ENCODE measurements at places on chromosomes 5 and 9. TPM values are rescaled to one million over a fixed set of nuclear protein-coding genes. Genes with fewer than 3 reads are reported as not detected.
A peak's percentile ranks its signal among the peaks of the same experiment; 100 is the strongest.

GRCh38 chr5:172144291-172144815, 43.7 kb downstream of the STK10 start:
- no peak overlapping the region for H3K4me3 ChIP-seq
- no peaks in the 10 kb centered on the region for H3K36me3 ChIP-seq
- no peaks in the 10 kb centered on the region for H3K27me3 ChIP-seq
- no peaks in the 10 kb centered on the region for H3K4me1 ChIP-seq

- peak overlapping the region; percentile 91 for H3K27ac ChIP-seq
- DNase-seq, result peak; percentile 42
- no peaks in the 10 kb centered on the region for H3K27me3 ChIP-seq
- peaks cover 45% of the 10 kb centered on the region for H3K4me1 ChIP-seq
- no peaks in the 10 kb centered on the region for H3K36me3 ChIP-seq
- peak overlapping the region; percentile 46 for H3K4me3 ChIP-seq
Measured at GRCh38 chr5:124742983-124743601, 3.3 kb downstream of the ZNF608 start.

GRCh38 chr5:1544294-1544961, 20.7 kb upstream of the LPCAT1 start:
- peaks cover 12% of the 10 kb centered on the region for H3K4me1 ChIP-seq
- H3K36me3 ChIP-seq, result no peaks in the 10 kb centered on the region
- no peak overlapping the region for H3K4me3 ChIP-seq
- H3K27me3 ChIP-seq, result no peaks in the 10 kb centered on the region
- H3K27ac ChIP-seq, result no peak overlapping the region

- no peaks in the 10 kb centered on the region for H3K27me3 ChIP-seq
- H3K36me3 ChIP-seq, result no peaks in the 10 kb centered on the region
- DNase-seq, result no peak
- no peaks in the 10 kb centered on the region for H3K4me1 ChIP-seq
- H3K4me3 ChIP-seq, result no peak overlapping the region
Measured at GRCh38 chr5:162444129-162444762, 376.7 kb downstream of the GABRG2 start.

DNA sequence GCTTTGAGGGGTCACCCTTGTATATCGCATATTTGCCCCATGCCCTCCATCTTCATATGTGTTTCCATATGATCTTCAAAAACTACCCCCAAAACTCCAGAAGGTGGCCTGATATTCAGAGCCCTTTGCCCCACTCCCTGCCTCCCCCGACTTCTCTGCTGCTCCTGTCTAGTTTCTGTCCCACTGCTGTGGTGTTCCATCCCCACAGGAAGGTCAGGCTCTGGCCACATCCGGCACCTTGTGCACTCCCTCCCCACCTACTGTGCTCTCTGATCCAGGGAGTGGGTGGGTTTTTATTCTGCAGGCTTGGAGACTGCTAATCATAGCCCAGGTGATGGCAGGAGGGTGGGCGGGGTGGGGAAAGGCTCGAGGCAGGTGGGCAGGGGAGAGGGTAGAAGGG, 52.4 kb downstream of the TMOD1 start:
- peak overlapping the region; percentile 19 for H3K27ac ChIP-seq
- peaks cover 39% of the 10 kb centered on the region for H3K4me1 ChIP-seq
- no peaks in the 10 kb centered on the region for H3K27me3 ChIP-seq

GRCh38 chr5:9335269-9335668, 210.6 kb downstream of the SEMA5A start:
- H3K4me3 ChIP-seq, result no peak overlapping the region
- no peaks in the 10 kb centered on the region for H3K36me3 ChIP-seq
- no peak for DNase-seq
- no peaks in the 10 kb centered on the region for H3K4me1 ChIP-seq
- no peaks in the 10 kb centered on the region for H3K27me3 ChIP-seq

RETREG1 gene
- total RNA-seq, result 19.1 TPM

DNA sequence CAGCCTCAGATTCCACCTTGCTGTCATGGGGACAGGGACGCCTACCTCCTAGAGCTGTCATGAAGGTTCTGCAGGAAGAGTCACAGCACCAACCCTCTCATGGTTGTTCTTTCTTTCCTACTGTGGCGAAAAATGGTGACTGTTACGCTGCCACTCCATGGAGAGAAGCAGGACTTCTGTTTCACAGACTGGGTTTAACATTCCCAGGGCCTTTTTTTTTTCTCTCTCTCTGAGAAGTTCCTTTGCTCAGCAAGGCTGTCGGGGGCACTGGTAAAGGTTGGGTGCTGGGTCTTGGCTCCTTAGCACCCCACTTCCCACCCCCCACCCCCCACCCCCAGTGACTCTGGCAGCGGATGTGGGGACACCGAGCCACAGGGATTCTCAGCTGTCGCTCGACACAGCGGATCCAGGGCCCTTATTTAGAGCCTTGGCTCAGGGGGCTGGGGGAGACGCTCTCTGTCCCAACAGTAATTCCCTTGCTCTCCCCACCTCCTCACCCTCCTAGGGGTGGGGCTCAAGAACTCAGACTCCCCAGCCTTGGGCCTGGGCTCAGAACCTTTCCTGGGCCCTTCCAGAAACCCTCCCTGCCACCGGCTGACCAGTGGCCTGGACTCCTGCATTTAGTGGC, 34.4 kb downstream of the DUSP1 start:
- H3K27ac ChIP-seq, result no peak overlapping the region
- H3K36me3 ChIP-seq, result no peaks in the 10 kb centered on the region
- H3K4me1 ChIP-seq, result peaks cover 4% of the 10 kb centered on the region
- H3K27me3 ChIP-seq, result no peaks in the 10 kb centered on the region
- no peak overlapping the region for H3K4me3 ChIP-seq
- DNase-seq, result no peak

ADAMTSL2 gene
- 9.3 TPM for total RNA-seq

SPATA31E1 gene
- not detected for total RNA-seq

GRCh38 chr5:10021248-10021647, 228.4 kb downstream of the ATPSCKMT start:
- no peaks in the 10 kb centered on the region for H3K27me3 ChIP-seq
- H3K4me3 ChIP-seq, result no peak overlapping the region
- no peak for DNase-seq
- H3K27ac ChIP-seq, result no peak overlapping the region
- no peaks in the 10 kb centered on the region for H3K36me3 ChIP-seq

SH3TC2 gene
- 1.9 TPM for total RNA-seq

GRCh38 chr5:122429545-122430318, 117.7 kb downstream of the SNCAIP start:
- DNase-seq, result no peak
- H3K36me3 ChIP-seq, result no peaks in the 10 kb centered on the region
- H3K27me3 ChIP-seq, result no peaks in the 10 kb centered on the region
- H3K4me1 ChIP-seq, result peaks cover 5% of the 10 kb centered on the region

DNA sequence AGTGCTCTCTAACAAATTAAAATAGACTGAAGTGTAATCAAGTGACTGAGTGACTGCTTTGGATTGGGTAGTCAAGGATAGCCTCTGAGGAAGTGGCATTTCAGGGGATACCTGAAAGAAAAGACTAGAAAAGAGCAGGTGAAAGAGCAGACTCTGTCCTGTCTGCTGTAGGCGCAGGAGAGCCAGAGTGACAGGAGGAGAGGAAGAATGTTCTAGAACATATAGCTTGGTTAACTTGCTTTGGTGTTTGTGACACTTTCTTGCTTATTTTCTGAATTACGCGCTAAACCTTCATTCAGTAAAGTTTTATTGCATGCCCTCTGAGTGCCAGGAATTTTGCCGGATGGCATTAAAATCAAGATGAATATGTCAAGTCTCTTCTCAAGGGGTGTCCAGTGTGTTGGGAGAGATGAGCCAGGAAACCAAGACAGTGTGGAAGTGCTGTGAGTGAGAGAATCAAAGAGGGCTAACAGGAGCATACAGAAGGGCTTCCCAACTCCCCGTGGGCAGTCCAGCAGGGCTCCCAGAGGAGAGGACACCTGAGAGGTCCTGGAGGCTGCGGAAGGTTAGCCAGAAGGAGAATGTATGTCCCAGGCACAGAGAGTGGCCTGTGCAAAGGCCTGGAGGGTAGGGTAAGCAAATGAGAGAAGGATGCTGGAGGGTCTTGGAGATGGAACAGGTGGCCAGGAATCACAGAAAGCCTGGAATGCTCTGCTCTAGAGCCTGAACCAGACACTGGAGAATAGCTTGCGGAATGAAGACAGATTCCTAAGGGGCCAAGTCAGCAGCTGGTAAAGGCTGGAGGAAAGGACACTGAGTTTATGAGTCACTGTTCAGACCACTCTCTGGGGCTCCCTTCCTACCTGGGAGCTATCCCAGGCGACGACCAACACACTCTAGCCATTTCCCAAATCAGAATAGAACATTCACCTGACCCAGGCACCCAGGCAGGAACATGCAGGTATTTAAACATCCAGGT, 59.3 kb downstream of the SLC22A5 start:
- H3K27ac ChIP-seq, result no peak overlapping the region
- H3K4me3 ChIP-seq, result no peak overlapping the region
- no peaks in the 10 kb centered on the region for H3K36me3 ChIP-seq
- no peak for DNase-seq

NSD1 gene
- 66.0 TPM for total RNA-seq

- no peaks in the 10 kb centered on the region for H3K36me3 ChIP-seq
- DNase-seq, result no peak
- H3K27me3 ChIP-seq, result no peaks in the 10 kb centered on the region
- no peak overlapping the region for H3K4me3 ChIP-seq
Measured at GRCh38 chr9:106875529-106875928, 12.6 kb downstream of the ZNF462 start.

DNA sequence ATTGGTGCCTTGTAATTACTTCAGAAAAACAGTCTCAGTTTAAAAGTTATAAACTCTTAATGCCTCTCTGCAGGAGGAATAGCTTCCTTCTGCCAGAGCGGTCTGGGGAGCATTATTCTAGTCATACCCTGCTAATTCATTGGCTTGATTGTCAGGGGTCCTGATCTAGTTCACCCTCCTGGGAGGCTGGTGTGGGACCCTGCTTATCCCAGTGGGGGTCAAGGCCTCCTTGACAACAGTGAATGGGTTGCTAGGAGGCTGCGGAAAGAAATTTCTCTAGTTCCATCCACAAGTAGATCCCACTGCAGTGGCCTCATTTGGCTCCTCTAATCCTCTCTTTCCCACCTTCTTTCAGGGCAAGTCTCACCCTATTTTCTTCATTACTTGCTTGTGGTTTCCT, 105.7 kb downstream of the TMC1 start:
- H3K27ac ChIP-seq, result no peak overlapping the region
- peaks cover 2% of the 10 kb centered on the region for H3K4me1 ChIP-seq
- DNase-seq, result no peak
- no peaks in the 10 kb centered on the region for H3K36me3 ChIP-seq
- H3K27me3 ChIP-seq, result no peaks in the 10 kb centered on the region

- DNase-seq, result no peak
- H3K27me3 ChIP-seq, result no peaks in the 10 kb centered on the region
- no peak overlapping the region for H3K4me3 ChIP-seq
- no peaks in the 10 kb centered on the region for H3K36me3 ChIP-seq
Measured at GRCh38 chr5:59103303-59103702, 520.4 kb downstream of the RAB3C start.

DNA sequence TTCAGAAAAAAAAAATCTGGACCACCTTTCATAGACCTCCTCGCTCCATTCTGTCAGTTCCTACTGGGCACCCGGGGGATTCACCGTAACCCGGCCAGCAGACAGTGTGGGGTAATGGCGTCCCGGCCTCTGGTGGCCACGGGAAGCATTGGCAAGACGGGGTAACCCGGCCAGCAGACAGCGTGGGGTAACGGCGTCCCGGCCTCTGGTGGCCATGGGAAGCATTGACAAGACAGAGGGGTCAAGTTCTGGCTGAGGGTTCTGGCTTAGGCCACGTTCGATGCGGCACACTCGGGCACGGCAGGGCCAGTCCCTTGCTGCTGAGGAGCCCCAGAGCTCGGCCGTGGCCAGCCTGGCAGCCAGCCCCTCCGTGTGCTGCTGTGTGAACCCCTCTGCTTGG, 116.2 kb upstream of the RAPGEF1 start:
- no peaks in the 10 kb centered on the region for H3K27me3 ChIP-seq
- H3K27ac ChIP-seq, result no peak overlapping the region
- no peaks in the 10 kb centered on the region for H3K4me1 ChIP-seq
- H3K4me3 ChIP-seq, result no peak overlapping the region

GRCh38 chr9:113934167-113934828, 58.2 kb downstream of the ZNF618 start:
- no peaks in the 10 kb centered on the region for H3K27me3 ChIP-seq
- H3K36me3 ChIP-seq, result no peaks in the 10 kb centered on the region
- no peak for DNase-seq
- H3K4me3 ChIP-seq, result no peak overlapping the region

INSL4 gene
- not detected for total RNA-seq

PCSK1 gene
- 9.6 TPM for total RNA-seq

DNA sequence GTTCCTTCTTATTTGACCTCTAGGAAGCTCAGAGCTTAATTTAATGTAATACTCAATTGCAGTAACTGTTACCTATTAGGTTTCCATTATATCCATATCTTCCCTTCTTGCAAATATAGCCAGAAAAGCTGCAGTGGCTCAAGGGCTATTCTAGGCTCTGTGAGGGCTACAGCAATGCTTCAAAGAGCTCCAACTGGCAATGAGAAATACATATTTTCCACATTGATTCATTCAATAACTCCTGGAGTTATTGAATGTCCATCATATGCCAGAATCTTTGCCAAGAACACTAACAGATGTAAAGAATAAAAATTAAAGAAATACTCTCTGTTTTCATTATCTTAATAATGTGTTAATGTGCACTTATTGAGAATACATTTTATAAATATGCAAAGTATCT, 396.9 kb upstream of the PAPPA start:
- H3K4me3 ChIP-seq, result no peak overlapping the region
- no peak for DNase-seq
- no peaks in the 10 kb centered on the region for H3K36me3 ChIP-seq
- H3K27ac ChIP-seq, result no peak overlapping the region
- no peaks in the 10 kb centered on the region for H3K27me3 ChIP-seq

GRCh38 chr5:19853616-19854240, 134.3 kb downstream of the CDH18 start:
- H3K4me3 ChIP-seq, result no peak overlapping the region
- no peaks in the 10 kb centered on the region for H3K27me3 ChIP-seq

STPG3 gene
- not detected for total RNA-seq

HOMER1 gene
- 37.2 TPM for total RNA-seq

- H3K36me3 ChIP-seq, result no peaks in the 10 kb centered on the region
- peak; percentile 70 for DNase-seq
- peaks cover 4% of the 10 kb centered on the region for H3K4me1 ChIP-seq
- H3K27me3 ChIP-seq, result no peaks in the 10 kb centered on the region
- peak overlapping the region; percentile 57 for H3K4me3 ChIP-seq
Measured at GRCh38 chr5:17216974-17217492, 398 bp upstream of the BASP1 start.

ARSI gene
- total RNA-seq, result 0.67 TPM

GRCh38 chr9:130209422-130209821, 37.2 kb downstream of the NCS1 start:
- peaks cover 66% of the 10 kb centered on the region for H3K4me1 ChIP-seq
- H3K36me3 ChIP-seq, result no peaks in the 10 kb centered on the region
- peak; percentile 65 for DNase-seq
- no peaks in the 10 kb centered on the region for H3K27me3 ChIP-seq

- H3K27ac ChIP-seq, result peak overlapping the region; percentile 82
- H3K36me3 ChIP-seq, result no peaks in the 10 kb centered on the region
- peak overlapping the region; percentile 85 for H3K4me3 ChIP-seq
- peaks cover 19% of the 10 kb centered on the region for H3K4me1 ChIP-seq
Measured at GRCh38 chr9:136093995-136094881, 851 bp downstream of the NACC2 start.

GRCh38 chr5:108686676-108687075, 61.0 kb upstream of the FER start:
- H3K36me3 ChIP-seq, result no peaks in the 10 kb centered on the region
- H3K27me3 ChIP-seq, result no peaks in the 10 kb centered on the region
- peaks cover under 1% of the 10 kb centered on the region for H3K4me1 ChIP-seq
- H3K27ac ChIP-seq, result no peak overlapping the region
- DNase-seq, result no peak

Data from thyroid gland (tissue), 4 donors.